ENCODE measurements at places on chromosomes 2 and 18.

DNA sequence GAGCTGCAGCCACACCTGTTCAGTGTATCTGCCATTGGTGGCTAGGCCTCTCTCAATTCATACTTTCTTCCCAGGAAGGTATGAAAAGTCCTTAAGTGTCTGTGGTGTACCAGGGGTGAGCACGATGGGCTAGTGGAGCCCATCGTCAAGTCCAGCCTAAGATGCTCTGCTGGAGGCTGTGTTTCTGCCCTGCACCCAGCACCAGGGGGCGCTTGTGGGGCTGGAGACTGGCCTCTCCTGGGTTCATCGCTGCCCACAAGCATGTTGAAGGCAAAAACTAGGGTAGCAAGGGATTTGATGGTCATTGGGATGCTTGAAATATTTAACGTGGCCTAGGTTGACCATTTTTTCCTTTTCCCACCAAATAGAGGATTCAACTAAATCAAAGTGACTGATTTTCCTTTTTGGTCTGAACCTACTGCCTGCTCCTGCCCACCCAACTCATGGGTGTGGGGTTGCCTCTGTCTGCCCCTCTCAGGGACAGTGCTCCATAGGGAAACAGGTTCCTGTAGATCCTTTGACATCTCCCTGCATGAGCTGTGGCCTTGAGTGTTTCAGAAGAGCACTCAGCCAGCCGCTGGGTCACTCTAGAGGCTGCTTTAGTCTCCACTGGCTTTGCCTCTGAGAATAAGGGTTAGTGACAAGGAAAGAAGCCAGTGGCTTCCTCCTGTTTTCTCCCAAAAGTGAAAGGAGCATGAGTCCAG lies 59.0 kb downstream of the TPGS2 start:
- no peak for DNase-seq

DNA sequence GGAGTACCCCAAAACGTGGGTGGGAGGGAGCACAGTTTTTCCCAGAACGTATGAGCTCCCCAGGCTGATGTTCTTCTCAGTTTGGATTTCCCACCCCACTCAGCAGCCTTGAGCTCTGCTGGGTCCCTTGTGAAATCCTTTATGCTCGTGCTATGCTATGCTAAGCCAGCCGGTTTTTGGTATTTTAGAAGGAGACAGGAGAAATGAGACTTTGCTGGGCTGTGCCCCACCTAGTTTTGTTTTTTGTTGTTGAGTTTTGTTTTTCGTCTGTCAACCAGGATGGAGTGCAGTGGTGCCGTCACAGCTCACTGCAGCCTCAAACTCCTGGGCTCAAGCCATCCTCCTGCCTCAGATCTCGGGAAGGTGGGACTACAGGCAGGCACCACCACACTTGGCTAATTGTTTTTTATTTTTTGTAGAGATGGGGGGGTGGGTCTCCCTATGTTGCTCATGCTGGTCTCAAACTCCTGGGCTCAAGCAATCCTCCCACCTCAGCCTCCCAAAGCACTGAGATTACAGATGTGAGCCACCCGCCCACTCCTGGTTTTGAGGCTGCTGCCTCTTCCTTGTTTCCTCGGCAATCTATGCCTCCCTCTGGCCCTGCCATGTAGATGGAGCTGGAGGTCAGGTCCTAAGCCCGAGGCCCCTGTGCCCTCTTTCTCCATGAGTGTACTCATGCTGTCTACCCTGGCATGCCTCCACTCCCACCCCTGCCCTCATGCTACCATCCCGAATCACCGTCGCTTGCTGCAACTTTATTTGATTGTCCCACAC lies 17.5 kb upstream of the MGAT4A start:
- no peak for DNase-seq

GRCh38 chr2:112795774-112796173 lies 11.5 kb upstream of the IL1A start:
- no peak for DNase-seq

GRCh38 chr2:205835251-205835791 lies 153.0 kb downstream of the NRP2 start:
- DNase-seq, result no peak

GRCh38 chr18:46141199-46141598 lies 37.0 kb downstream of the HAUS1 start:
- DNase-seq, result no peak

- no peak for DNase-seq
Measured at GRCh38 chr2:215970425-215970824, 42.9 kb downstream of the MREG start.

DNA sequence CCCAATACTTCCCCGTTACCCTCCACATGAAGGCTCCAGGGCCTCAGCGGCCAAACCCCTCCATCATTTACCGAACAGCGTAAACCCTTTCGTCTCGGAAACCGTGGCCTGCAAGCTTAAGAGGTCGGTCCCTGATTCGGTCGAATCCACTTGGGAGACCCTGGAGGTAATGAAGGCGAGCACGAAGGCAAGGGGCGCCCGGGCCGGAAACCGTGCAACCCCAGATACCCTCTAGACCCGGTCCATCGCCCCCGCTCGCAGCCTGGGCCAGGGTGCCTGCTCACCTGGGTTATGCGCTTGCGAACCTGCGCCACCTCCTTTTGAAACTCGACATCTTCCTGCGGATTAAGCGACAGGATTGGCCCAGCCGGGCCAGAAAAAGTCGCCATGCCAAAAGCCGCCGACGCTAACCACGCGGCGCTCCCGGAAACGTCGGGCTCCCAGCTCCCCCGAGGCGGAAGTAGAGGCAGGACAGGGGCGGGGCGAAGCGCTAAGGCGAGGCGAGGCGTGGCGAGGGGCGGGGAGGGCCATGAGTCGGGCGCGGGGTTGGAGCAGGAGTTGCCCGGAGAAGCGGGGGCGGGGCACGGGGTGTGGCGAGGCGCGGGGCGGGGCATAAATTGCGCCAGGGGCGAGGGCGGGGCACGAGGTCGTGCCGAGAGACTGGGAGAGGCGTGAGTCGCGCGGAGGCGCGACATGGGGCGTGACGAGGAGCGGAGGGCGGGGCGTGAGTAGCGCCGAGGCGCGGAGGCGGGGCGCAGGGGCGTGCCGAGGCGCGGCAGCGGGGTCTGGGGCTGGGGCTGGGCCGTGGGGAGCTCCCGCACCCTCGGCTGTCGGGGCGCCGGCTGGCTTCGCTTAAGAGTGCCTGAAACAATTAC lies at the start of gene NIFK:
Gene NIFK, minus strand, starts transcription at position 414 of the 875 bp plus-strand sequence. Its CDS starts 25 bp downstream, at position 389.
- DNase-seq, result peak; percentile 100

All from activated T-cell treated with anti-CD3 and anti-CD28 coated beads for 1 hour (primary cell).